Amniotic stem cell (primary cell): ENCODE measurements at places on chromosomes 12 and 14.

DNA sequence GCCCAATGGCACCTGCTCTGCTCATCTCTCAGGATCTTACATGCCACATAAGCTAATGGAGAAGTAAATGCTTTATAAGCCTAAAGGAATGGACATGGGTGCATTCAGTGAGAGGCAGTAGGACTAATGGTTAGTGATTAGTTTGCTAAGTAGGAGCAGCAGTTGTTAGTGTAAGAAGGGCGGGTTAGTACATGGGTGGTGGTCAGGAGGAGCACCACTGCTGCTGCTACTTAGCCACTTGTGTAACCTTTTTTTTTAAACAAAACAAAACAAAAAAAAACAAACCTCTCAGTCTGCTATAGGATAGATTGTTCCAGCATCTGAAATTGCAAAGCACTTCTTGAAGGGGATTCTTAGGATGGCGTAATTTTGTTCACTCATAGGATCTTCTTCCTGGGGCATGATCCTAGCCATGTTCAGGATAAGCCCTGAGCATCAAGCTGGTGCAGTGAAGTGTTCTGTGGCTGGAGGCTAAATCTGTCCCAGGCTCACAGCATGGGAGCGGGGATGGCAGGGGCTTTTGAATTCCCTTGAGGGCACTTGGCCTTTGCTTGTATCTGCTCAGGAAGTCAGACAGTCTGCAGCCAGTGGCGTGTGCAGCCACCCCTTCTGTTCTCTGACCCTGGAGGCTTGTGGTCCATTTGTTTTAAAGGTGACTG, 63.6 kb downstream of the CHST11 start:
- DNase-seq: no peak

- DNase-seq: peak; percentile 54
These were observed 43.3 kb downstream of the BEST3 start for GRCh38 chr12:69655616-69656340.

DNA sequence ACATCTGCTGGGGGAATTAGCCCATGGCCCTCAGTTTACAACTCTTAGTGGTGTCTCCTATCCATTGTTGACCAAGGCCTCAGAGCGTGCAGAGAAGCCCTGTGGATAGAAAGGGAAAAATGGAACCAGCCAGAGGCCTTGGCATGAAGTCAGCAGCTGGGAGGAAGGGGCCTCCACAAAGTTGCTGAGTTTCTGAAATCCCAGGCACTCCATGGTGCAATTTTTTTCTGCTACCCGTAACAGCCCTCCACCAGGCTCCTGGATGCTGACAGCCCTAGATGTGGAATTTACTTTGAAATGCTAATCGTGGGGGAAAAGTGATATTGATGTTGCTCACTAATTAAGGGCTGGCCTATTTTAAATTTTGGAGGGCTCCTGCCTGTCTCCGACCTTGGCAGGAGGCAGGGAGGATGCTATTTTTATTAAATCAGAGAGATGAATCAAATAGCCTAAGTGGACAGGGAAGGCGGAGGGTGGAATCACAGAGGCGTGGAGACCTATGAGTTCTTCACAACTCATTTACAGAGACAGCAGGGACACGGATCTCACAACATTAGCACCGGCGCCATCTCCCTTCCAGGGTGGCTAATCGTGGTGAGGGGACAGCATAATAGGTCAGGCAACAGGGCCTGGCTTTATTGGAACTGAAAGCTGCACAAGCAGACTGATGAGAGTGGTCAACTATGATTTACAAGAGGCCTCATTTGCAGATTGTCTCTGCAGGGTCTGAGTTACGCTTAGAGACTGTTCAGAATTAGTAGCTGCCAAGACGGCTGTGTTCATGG, 99.8 kb upstream of the WSCD2 start:
- DNase-seq: no peak

DNA sequence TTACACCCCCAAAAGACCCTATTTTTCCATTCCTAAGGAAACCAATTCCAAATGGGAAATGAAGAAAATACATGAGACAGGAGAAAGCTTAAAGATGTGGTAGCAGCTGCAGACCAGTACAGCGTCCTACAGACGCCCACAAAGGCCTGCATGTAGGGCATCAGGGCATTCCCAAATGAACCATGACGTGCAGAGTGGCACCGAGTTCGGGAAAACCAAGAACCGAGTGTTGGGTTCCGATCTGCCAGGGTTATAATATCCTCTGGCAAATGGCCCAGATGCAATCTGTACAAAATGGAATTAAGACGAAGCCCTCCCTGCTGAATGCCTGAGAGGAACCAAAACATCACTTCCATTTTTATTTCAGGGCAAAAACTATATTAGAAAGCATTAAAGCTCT, 34.4 kb upstream of the SELPLG start:
- DNase-seq: no peak

DNA sequence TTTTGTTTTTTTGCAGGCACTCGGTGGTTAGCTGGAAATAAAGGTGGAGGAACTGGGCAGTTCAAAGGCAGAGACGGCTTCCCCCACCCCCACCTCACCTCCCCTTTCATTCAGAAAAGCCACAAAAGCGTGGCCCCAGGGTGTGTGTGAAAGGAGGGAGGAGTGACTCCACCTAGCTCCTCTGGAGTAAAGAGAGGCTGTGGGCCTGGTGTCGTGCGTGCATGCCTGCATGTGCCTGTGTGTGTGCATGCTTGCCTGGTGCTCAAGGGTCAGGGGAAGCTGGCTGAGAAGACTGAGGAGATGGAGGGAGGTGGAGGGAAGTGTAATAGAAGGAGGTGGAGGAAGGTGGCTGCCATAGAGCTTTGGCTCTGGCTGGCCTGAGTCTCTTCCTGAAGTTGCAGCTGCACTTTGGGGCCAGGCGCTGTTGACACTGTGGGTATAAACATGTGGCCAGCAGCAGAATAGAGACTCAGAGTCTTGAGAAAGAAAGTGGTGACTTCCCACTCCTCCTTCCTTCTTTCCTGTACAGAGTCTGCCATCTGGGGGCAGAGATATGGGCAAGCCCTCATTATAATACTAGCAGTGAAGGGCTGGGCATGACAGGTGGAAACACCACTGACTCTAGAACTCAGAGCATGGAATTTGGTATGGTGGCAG, 36.9 kb upstream of the SINHCAF start:
- DNase-seq: no peak

DNA sequence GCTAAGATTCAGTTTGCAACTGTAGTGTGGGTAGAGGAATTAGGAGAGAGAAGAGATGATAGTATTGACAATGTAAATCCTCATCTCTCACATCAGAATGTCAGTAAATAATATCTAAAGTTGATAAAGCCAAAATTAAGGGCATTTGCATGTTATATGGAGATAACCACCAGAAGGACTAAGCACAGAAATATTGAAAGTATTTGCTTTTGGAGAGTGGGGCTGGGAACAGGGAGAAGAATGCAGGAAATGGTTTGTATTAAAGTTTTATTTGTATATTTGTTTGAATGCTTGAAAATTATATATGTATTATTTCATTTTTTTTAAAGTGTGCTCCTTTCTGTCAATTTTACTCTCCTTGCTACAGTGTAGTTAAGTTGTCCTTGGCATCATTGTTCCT, 491.4 kb downstream of the APAF1 start:
- DNase-seq: no peak

GRCh38 chr12:57342207-57342691, 88.6 kb downstream of the R3HDM2 start:
- no peak for DNase-seq

- no peak for DNase-seq
These were observed 339.0 kb downstream of the TMEM121 start for GRCh38 chr14:105865266-105865903.

DNA sequence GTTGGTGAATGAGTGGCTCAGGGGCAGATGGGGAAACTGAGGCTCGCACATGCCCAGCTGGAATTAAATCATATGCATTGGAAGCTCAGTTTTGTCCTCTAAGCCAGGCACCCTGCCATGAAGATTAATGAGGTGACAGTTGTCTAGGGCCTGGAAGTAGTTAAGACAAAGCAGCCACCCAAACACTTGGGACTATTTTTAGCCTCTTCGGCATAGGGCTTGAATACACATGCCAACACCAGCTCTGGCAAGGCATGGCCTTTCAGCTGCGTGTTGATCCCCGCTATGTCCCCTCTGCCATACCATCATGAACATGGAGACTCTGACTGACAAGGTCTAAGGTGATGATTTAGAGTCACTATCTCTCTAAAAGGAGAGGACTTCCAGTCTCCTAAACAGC, 250.2 kb downstream of the KSR2 start:
- DNase-seq: no peak

DNA sequence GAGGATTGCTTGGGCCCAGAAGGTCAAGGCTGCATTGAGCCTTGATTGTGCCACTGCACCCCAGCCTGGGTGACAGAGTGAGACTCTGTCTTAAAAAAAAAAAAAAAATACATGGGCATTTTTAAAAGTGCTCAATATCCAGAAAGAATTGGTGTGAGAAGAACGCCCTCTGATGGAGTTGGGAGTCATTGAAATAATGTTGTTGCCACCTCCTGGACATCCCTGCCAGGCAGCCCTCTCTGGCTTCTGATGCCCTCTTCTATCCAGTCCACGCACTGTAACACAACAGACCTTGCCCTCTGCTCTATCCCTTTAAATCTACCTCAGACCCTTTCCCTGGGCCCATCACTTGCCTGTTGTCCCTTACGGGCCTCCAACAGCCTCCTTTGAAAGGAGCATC, 4.9 kb downstream of the PTGDR start:
- no peak for DNase-seq

GRCh38 chr12:47825173-47825639, 5.5 kb upstream of the HDAC7 start:
- DNase-seq: no peak

DNA sequence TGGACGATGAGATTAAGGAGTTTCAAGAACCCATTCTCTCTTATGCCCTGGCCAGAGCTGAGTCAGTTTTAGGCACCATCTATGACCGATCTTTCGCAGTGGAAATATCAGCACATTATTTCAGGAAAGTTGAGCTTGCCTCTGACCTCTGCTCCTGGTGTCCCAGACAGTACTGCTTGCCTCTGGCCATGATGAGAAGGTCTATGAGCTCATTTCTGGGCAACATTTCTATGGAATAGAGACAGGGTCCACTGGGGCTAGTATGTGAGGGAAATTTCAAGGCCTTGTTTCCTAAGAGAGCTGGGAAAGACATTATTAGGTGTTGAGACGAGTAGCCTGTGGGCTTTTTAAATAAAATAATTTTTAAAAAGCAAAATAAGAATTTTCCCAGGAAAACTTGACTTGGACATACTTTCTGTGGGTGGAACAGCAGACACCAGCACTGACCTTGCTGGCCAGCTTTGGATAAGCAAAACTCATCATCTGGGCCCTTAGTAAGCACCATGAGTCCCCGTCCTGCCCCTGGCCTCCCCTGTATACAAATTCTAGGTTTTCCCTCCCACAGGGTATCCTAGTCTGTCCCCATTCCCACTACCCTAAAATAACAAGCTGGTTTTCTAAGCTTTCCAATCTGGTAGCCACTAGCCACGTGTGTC, 43.4 kb downstream of the DIO2 start:
- no peak for DNase-seq

- DNase-seq: no peak
These were observed 32.1 kb downstream of the SNRNP35 start for GRCh38 chr12:123490089-123490488.

GRCh38 chr12:26122061-26122680, 2.7 kb downstream of the BHLHE41 start:
- DNase-seq: no peak

GRCh38 chr12:53688134-53688533, 12.3 kb upstream of the ATP5MC2 start:
- no peak for DNase-seq

DNA sequence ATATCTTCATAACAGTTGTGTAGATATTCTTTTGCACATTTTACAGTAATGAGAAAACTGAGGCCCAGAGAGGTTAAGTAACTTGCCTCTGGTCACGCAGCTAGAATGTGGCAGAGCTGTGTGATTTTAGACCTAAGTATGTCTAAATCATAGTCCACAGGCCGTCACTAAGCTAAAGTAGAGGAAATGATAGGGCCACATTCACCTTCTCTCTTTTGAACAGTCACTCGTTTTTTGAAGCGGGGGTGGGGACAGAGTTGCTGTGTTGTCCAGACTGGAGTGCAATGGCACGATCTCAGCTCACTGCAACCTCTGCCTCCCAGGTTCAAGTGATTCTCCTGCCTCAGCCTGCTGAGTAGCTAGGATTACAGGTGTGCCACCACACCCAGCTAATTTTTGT, 68.5 kb downstream of the RASSF3 start:
- DNase-seq: no peak

DNA sequence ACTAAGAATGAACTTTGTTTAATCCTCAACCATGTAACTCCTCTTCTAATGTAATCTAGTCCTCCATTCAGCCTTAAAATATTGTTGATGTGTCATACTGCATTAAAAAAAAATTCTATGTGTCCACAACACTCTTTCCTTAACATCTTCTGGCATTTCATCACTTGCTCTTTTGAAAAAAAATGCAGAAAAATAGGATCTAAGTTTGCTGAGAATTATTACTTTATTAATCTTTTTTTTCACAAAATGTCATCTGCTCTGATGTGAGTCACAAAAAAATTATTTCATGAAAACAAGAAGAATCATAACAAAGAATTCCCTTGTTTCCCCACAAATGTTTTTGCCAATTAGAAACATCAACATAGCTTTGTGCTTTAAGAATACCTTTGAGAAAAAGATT, 410.1 kb upstream of the MGAT4C start:
- no peak for DNase-seq

GRCh38 chr12:56677680-56678079, 10.4 kb downstream of the PTGES3 start:
- no peak for DNase-seq

DNA sequence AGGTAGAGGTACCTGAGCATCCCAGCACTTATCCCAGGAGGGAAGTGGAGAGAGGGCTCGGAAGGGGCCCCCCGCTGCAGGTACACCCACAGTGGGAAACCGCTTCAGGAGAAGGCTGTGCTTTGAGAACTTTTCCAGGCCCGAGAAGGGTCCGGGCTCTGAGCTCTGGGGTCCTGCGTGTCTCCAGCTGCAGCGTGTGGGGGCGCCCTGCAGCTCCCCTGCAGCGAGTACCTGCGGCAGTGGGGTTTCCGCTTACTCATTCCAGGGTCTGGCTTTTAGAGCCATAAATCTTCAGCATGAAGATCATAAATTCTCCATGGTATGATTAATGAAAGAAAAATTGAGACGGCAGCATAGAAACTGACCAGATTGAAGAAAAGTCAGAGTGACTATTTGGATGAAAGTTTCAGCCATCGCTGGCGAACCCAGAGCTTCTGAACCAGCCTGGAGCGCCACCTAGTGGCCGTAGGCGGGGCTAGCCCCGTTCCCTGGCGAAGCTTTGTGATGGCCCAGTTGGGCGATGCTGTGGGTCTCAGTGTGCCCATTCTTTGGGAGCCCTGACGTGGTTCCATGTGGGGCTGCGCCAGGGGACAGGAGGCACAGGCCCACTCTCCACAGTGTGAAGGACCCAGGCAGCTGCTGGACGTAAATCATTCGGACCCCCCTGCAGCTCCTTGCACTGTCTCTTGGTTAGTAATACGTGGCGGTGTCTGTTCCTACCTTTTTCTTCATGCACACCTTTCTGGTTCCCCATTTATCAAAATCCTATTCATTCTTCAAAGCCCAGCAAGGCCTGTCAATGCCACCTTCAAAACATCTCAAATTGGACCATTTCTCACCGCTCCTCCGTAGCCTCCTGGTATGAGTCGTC, 198.2 kb downstream of the TSPAN9 start:
- peak; percentile 40 for DNase-seq
